ENCODE measurements at places on chromosomes 1 and 21.

- no peak for DNase-seq
These were observed 42.4 kb downstream of the SLC66A1 start for GRCh38 chr1:19354531-19354981.

DNA sequence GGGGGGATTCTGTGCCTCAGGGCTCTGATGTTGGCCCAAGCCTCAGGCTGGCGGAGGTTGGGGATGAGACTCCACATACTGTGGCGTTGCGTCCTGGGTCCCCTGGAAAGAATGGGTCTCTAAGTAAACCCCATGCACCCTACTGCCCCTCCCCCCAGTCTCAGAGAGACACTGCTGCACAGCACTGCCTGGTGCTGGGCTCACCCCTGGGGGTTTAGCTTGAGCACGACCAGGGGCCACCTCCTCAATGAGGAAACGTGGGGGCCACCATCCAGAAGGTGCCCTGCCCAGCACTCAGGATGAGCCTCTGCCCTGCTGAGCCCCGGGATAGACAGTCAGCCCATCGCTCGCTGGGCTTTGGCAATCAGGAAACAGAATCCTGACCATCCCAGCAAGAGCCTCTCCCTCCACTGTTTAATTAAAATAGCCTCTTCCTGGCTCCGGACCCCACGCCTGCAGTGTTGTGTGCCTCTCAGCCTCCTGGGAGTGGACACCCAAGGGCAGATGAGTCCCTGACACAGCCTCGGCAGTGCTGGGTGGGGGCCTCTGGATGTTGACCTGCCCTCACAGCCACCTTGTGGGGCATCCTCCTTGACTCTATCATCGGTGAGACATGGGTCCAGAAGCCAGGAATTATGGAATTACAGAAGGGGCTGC lies 3.5 kb upstream of the KRTAP10-4 start:
- DNase-seq, result no peak

DNA sequence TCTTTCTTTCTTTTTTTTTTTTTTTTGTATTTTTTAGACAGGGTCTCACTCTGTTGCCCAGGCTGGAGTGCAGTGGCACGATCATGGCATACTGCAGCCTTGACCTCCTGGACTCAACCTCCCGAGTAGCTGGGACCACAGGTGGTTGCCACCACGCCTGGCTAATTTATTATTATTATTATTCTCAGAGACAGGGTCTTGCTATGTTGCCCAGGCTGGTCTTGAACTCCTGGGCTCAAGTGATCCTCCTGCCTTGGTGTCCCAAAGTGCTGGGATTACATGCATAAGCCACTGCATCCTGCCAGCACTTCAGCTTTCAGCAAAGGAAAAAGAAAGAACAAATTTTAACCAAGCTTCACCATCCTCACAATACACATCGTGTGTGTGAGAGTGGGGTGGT lies 97.9 kb upstream of the SERBP1 start:
- no peak for DNase-seq

DNA sequence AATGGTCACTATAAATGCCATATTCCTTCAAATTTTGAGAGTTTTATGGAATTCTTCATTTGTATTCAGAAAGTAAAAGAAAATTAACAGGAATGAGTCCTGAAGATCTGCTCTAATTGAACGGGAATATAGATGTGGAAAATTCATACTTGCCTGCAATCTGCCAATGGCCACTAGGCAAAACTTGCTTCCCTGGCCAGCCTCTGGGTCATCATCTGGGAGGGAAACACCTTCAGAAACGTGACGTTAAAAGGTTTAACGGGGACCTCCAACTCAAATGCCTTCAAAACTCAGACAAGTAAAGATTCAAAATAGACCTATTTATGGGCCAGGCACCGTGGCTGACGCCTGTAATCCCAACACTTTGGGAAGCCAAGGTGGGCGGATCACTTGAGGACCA lies 21.7 kb upstream of the CTSK start:
- peak; percentile 41 for DNase-seq

DNA sequence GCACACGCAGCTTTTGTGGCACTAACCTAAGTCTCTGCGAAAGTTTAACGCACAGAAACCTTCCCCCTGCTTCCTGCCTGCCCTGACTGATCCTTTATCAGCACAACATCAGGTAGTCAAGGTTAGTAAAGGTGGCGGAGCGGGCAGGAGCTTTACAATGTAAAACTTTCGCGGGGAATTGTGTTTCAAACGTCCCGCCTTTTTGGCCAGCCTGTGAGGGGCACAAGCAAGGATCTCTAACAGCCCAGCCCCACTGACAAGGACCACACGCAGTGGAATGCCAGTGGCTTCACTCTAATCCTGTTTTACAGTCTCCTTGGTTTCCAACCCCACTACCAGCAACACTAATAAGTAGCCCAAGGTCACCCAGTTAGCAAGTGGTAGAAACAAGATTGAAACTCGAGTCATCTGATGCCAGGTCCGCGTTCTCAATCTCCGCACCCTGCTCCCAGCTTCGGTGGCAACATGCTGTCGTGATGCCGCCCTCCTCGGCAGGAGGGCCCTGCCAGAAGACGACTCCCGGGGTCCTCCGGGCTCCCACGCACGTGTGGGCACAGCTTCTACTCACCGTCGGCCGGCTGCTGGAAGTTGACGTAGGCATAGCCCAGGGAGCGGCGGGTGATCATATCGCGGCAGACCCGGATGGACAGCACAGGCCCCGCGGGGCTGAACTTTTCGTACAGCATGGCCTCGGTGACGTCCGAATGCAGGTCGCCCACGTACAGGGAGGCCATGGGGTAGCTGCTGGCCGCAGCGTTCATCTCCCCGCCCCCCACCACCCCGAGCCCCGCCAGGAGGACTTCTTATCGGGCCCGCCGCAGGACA lies 1.2 kb downstream of the PABPC4 start:
- peak; percentile 47 for DNase-seq

DNA sequence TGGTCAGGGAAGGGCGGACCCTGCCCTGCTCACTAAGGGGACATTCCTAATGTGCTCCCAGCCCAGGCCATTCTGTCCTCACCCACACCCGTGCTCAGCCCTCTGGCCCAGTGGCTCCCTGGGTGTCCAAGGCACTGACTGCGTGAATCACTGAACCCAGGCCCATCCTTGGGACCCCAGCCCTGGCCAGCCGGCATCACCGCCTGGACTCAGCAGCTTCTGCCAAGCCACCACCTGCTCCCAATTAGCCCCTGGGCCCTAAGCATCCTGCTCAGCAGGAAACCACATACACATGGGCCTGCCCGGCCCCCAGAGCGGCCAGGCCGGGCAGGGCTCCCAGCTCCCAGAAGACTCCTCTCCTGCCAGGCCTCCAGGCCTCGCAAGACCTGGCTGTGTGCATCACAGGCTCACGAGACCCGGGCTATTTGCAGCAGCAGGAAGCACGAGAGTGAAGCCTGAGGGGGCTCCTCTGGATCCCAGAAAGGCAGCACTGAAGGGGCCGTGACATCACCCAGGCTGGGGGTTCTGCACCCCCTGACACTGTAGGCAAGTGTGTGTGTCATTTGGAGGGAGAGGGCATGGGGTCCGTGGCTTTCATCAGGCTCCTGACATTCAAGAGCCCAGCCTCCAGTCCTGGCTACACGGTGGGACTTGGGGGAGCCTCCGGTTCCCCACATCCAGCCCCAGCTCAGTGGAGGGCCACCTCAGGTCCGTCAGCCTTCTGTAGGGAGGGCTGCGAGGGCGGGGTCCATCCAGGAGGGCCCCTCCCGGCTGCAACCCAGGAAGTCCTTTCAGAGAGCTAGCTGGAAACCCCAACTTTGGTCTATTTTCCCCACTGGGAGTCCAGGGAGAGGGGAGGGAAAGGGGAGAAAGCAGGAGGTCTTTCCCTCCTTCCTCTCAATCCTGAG lies 1.6 kb downstream of the MFAP2 start:
- peak; percentile 32 for DNase-seq

GRCh38 chr1:106753066-106753465 lies 303.4 kb upstream of the PRMT6 start:
- DNase-seq, result no peak

GRCh38 chr1:24503870-24504523 lies 1.4 kb downstream of the RCAN3 start:
- DNase-seq, result no peak

GRCh38 chr1:56585985-56586384 lies 6.6 kb upstream of the PLPP3 start:
- no peak for DNase-seq

- no peak for DNase-seq
These were observed 398.9 kb upstream of the PLXNA2 start for GRCh38 chr1:208643005-208643597.

DNA sequence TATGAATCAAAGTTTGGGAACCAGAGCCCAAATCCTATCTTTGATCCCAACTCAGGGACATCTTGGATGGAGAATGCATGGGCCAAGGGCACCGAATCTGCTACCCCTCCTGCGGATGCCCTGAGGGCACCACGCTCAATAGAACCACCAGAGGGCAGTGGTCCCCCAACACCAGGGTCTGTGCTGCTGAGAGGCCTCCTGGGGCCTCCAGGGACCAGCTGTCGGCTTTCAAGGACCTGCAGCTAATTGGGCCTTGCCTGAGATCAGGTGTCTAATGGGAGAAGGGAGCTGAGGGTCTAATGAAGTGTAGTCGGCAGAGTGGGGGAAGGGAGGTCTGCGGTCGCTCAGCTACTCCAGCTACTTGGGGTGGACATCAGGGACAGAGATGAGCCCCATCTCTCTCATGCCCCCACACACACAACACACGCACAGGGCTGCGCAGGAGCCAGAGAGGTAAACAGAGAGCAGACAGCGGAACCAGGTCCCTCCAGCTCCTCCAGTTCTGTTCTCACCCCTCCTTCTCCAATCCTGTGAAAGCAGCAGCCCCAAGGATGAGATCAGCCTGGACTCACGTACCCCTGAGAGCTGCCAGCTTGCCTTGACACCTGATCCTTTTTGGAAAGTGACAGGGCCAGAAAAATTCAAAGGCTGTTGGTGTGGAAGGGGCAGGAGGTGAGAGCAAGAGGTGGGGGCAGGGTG lies 34.9 kb upstream of the PPP1R15B start:
- DNase-seq, result peak; percentile 71

DNA sequence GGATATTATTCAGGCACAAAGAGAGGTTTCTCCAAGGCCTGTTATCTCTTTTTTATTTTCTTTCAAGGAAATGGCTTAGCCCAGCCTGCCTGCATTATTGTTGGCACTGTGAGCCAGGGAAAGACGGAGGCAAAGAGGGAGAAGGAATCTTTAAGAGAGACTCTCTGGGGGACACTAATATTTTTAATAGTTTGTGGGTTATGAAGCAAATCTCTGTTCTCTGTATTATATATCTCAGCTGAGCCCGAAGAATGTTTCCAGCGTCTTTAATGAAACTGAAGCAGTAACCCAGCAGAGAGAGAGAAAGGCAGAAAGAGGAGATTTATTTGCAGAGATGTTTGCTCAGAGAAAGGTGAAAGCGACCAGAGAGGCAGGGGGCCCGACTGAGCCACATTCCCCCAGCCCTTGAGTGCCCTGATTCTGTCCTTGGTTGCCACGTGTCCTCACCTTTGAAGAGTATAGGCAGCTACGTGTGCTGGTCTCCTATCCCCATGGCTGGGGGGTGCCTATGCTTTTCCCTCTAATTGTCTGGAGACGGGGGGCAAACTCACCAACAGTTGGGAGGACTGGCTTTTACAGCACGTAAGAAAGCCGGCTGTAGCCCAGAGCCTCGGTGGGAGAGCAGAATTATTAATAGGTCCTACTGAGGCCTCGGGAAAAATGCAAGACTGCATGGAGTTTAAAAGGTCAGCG lies 166.4 kb downstream of the TRABD2B start:
- DNase-seq, result no peak

- no peak for DNase-seq
These were observed 264.3 kb downstream of the RHOU start for GRCh38 chr1:228999446-229000170.

DNA sequence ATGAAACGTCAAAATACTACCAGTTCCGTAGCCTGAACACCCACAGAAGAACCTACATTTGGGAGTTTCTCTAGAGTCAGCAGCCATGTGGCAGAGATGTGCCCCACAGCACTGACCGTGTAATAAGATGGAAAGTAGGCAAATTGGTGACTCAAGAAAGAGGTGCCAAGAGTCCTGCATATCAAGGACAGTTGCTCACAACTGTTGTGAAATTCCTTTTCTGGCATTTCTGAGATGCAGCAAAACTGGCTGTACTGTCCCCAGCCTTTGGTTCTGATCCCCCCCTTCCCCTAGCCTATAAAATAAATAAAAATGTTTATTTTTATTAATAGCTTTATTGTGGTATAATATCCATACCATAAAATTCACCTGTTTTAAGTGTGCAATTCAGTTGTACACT lies 324.0 kb downstream of the PCP4 start:
- DNase-seq, result no peak

- DNase-seq, result peak; percentile 73
These were observed 144.6 kb upstream of the TNR start for GRCh38 chr1:175887981-175888428.

DNA sequence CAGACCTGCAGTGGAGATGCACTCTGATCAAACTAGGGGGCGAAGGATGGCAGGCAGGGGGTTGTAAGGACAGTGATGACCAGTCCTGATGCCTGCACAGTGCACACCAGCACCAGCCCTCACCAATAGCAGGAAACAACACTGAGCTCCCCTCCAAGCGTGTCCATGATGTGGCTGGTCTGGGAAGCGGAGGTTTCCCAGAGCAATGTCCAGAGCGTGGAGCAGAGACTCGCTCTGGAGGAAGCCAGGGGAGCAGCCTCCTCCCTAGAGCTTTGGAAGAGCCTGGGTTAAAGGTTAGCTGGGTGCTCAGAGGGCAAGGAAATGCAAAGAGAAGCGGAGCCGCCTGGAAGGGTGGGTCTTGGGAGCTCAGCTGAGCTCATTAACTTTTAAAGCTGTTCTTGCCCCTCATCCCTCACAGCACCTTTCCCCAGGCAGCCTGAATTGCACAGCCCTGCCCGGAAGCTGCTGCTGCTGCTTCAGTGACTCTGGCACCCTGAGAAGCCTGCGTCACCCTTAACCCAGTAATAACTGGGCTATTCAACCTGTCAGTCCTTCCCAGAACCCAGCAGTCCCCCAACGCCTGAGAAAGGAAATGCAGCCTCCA lies 162.2 kb upstream of the RAB4A start:
- no peak for DNase-seq

GRCh38 chr1:70552662-70553566 lies 141.8 kb downstream of the CTH start:
- DNase-seq, result no peak

- DNase-seq, result no peak
These were observed 75.9 kb upstream of the GREM2 start for GRCh38 chr1:240687820-240688219.

DNA sequence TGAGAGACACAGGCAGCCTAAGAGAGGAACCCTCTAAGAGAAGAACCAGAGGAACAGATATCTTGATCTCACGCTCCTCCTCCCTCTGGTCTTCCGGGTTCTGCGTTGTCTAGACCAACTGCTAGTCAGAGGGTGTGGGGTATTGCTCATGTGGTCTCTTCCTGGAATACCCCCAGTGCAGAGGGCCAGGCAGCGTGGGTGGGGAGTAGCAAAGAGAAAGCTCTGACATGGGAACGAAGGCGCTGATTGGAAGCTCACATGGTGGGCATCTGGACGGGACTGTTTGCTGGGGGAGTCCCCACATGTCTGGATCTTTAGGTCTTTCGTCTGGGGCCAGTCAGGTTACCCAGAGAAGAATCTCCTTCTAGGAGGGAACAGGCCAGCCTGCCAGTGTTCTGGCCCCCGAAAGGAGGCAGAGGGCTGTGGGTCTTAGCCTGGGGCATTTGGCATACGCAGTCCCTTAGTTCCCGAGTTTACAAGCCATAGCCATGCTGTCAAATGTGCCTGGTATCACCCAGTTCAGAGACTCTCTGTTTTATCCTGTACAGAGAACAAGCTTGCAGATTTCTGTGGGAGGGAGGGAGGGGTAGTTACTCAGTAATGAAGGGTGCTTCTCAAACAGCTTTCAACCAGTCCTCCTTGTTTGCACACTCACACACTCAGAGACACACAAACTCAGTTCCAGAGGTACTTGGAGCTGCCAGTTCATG lies 18.3 kb upstream of the IL6R start:
- DNase-seq, result no peak

All from SK-MEL-5 (cell line).